Thyroid gland (tissue), 4 donors: ENCODE measurements at places on chromosomes 7 and 10. TPM values are rescaled to one million over a fixed set of nuclear protein-coding genes. Genes with fewer than 3 reads are reported as not detected.

RNLS gene
- 10.6 TPM for total RNA-seq

LIPM gene
- total RNA-seq = not detected

EPO gene
- total RNA-seq = not detected

MNX1 gene
- not detected for total RNA-seq

SH2D4B gene
- not detected for total RNA-seq

UCMA gene
- not detected for total RNA-seq

MUC12 gene
- not detected for total RNA-seq

CRHR2 gene
- 0.45 TPM for total RNA-seq

SLC18A3 gene
- not detected for total RNA-seq

GALNT17 gene
- 63.8 TPM for total RNA-seq

CXCL12 gene
- 61.4 TPM for total RNA-seq

KCND2 gene
- total RNA-seq = 0.89 TPM

MLXIPL gene
- 39.5 TPM for total RNA-seq

CRYGN gene
- total RNA-seq = 16.4 TPM

SLC39A12 gene
- total RNA-seq = 0.11 TPM

CTAGE8 gene
- 11.9 TPM for total RNA-seq

GPNMB gene
- 63.8 TPM for total RNA-seq

MEOX2 gene
- 8.0 TPM for total RNA-seq

FERD3L gene
- not detected for total RNA-seq

OPN1SW gene
- total RNA-seq = not detected

- no peak for DNase-seq
These were observed 33.5 kb downstream of the CUL2 start for GRCh38 chr10:35056686-35057085.

- no peak for DNase-seq
These were observed 6.5 kb downstream of the ARHGAP22 start for GRCh38 chr10:48598243-48598935.

DNA sequence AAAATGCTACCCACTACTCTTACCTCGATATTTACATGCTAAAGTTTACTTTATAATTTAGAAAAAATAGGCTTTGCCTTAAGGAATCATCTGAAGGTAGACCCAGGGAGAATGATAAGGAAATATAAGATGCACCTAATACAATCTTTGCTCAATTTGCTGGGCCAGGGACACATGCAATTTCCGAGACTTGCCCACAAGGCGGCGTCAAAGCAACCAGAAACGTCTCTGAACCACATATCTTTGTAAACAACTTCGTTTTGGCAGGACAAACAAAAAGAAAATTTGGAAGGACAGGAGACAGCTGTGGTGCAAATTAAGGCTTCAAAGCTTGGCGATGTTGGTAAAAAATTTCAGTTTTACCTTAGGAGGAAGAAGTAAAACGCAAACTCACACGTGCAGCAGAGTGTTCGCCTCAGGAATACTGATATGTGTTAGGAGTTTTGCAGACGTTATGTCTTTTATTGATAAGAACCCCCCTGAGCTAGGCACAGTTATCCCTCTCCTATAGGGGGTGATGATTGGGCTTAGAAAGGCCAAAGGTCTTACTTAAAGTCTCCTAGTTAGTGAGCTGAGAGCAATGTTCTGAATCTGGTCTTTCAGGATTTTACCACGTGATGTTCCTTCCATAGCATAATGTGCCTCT is 134.3 kb downstream of the PRKCQ start:
- DNase-seq = peak; percentile 41

- DNase-seq = no peak
These were observed 21.3 kb downstream of the TIAL1 start for GRCh38 chr10:119575506-119575905.

- no peak for DNase-seq
These were observed 5.8 kb upstream of the C1GALT1 start for GRCh38 chr7:7176406-7177043.

DNA sequence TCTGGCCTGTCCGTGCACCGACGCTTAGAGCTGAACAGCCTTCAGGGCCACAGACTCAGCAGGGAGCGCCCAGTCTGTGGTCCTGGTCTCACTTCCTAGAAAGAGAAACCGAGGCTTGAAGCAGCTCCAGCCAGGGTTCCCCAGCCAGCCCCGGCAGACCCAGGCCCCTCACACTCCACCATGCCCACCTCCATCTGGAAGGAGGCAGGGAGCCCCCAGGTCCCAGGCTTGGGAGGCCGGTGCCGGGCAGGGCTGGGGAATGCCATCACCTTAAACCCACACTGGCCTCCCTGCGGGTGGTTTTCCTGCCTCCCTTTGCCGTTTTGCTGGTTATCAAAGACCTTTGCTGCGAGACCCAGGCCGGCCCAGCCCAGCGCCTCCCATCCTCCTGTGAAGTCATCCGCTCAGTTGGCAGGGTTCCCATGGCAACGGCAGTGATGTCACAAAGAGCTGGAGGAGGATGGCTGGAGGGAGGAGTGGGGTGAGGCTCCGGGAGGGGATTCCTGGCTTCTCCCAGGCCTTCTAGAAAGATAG is 24.0 kb downstream of the ELFN1 start:
- DNase-seq = no peak

- no peak for DNase-seq
These were observed 195.0 kb downstream of the DNAJC1 start for GRCh38 chr10:21808550-21808949.

DNA sequence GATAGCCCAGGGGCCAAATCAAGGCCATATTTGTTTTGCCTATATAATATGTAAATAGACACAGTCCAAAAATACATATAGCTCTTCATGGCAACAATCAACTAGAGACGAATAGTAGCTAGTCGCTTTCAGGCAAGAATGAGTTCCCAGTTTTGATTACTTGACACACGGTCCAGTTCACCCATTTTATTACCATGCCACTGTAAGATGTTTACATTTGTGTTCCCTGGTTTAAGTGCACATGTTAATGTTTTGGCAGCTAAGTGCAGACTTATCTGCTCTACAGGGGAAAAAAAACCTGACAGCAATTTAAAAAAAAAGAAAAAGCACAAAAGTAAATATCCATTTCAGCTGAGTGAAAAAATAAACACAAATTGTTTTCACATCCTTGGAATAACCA is 213.1 kb downstream of the TPK1 start:
- no peak for DNase-seq

GRCh38 chr10:122850705-122851640 is 5.3 kb upstream of the CUZD1 start:
- DNase-seq = no peak

GRCh38 chr10:103554488-103555324 is 61.2 kb downstream of the NEURL1 start:
- DNase-seq = peak; percentile 45

GRCh38 chr7:90092506-90092905 is 61.8 kb upstream of the STEAP1 start:
- no peak for DNase-seq

- no peak for DNase-seq
These were observed 181.3 kb downstream of the RNLS start for GRCh38 chr10:88401671-88402347.

DNA sequence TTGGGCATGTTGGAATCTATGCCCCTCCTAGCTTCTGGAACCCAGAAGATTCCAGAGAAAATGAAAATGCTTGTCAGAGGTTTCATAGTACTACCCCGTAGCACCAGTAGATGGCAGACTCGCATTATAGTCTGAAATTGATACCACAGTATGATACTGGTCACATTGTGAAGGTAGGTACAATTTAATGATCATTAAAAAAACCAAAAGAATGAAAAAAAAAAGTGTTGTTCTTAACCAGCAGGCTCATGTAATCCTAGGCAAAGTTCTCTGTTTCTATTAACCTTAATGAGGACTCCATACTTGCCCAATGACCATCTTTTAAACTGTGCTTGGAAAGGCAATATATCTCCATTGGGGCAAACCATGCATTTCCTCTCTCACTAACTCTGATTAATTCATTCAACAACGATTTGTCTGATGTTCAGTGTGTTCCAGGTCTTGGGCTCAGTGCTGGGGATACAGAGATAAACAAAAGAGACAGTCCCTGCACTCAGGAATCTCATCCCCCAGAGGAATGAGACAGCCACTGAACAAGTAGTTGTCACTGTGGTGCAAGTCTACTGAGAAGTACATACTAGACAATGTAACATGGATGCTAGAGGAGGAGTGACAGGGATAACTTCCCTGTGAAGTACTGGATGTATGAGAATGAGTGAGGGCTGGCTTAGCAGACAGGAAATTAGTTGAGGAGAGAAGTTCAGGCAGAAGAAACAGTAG is 223.5 kb upstream of the PHYHIPL start:
- peak; percentile 43 for DNase-seq

GRCh38 chr10:74006269-74006668 is 8.4 kb downstream of the VCL start:
- no peak for DNase-seq

GRCh38 chr7:158094671-158095226 is 492.9 kb downstream of the PTPRN2 start:
- DNase-seq = no peak

DNA sequence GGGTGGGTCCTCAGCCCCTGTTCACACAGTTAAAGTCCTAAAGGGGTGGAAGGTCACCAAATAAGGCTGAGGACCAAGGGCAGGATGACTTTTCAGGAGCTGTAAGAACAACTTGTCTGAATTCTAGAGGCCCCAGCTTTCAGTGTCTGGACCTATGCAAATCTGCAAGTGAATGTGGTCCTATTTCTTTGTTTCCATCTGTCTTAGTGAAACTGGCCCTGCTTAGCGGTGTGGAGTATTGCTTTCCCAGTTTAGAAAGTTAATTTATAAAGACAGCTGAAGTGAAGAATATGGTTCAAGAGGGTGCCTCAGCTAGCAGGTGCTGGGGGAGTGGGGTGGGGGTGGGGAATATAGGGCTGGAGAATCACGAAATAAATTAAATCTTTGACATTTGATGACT is 40.1 kb downstream of the HHEX start:
- DNase-seq = no peak

- peak; percentile 59 for DNase-seq
These were observed 8.4 kb upstream of the RBM28 start for GRCh38 chr7:128352153-128352537.

DNA sequence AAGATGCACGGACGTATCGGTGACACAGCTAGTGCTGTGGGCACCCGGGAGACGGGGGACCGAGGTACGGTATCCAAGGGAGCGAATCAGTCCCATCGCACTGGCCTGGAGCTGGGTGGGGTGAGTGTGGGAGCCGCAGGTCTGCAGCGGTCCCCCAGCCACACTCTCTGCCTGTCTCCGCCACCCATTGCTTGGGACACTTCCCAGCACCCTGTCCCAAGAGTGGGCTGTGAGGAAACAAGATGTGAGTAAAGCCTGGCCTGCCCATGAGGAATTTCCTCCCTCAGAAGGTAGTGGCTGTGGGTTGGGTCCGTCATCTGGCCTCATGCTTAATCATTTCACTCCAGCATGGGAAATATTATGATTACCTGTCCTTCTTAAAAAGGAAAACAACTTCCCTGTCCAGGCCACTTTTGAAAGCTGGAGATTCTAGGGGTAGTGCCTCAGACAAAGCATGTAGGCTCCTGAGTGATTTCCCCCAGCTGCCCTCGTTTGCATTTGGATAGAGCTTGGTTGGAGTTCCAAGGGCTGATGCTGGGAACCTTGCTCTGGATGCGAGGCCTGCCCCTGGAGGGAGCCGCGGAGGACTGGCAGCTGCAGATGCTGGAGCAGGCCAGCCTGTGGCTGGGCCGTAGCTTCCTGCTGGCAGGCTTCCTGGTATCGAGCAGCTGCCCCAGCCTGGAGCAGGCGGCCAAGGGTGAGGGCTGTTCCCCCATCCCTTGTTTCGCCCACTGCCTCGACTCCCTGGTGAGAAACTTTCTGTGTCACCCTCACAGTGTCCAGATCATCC is 6.2 kb upstream of the ACTR3C start:
- DNase-seq = no peak

DNA sequence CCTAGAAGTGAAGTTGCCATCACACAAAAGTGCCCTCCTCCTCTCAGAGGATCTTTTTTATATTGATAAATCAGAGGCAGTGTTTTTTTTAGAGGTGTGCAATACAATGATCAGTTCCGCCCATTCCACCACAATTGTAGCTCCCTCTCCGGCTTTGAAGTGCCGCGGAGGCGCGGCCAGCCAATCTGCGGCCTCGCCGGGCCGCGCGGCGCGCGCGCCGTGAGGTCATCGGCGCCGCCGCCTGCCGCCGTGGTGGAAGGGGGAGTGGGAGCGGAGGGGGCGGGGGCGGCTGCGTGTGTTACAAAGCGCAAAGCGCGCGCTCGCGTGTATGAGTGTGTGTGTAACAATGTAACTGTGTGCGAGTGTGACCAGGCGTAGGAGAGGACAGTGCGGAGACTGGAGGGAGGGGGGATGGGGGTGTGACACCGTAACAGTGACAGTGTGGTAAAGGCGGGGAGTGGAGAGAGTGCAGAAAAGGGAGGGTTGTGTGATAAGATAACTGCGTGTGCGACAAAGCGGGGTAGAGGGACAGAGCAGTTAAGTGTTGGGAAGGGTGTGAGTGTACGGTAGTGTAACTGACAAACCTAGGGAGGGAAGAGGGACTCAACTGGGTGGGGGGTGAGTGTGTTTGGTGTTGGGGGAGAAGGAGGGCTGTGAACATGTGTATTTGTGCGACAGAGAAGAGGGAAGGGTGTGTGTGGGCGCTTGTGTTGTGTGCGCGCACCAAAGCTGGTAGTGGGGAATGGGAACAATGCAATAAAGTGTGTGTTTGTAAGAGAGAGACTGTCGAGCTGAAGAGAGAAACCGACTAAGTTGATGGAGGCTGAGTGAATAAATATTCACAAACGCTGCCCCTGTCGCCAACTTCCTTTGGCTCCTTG is at the start of gene SP8:
SP8 (minus strand) TSS at position 108 of the 881 bp plus-strand sequence; CDS start at position 20, 88 bp downstream.
- DNase-seq = no peak

- no peak for DNase-seq
These were observed 349.9 kb upstream of the NFE2L3 start for GRCh38 chr7:25802057-25802456.

- DNase-seq = peak; percentile 75
These were observed 178.3 kb downstream of the CDCA7L start for GRCh38 chr7:21767300-21767900.

- DNase-seq = no peak
These were observed 252.9 kb upstream of the SORCS1 start for GRCh38 chr10:107417446-107417845.

DNA sequence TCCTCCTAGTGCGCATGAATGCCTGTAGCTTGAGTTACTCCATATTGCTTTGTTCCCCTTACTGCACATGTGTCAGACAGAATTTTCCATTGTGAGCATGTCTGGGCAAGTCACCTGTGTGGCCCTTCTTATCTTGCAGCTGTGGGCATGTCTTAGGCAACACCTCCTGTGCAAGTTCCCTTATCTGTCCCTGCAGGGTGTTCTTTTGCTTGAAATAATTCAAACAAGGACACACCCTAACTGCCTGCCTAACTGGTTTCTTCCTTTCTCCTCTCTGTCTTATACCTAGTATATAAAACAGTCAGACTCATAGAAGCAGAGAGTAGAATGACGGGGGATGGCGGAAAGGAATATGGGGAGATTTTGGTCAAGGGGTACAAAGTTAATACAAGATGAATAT is 421.1 kb upstream of the SORCS1 start:
- no peak for DNase-seq

GRCh38 chr10:57579926-57580325 is 687.8 kb downstream of the IPMK start:
- no peak for DNase-seq

- no peak for DNase-seq
These were observed 431.9 kb downstream of the PLXDC2 start for GRCh38 chr10:20247891-20248708.
